ENCODE measurements at places on chromosomes 11 and 22.

DNA sequence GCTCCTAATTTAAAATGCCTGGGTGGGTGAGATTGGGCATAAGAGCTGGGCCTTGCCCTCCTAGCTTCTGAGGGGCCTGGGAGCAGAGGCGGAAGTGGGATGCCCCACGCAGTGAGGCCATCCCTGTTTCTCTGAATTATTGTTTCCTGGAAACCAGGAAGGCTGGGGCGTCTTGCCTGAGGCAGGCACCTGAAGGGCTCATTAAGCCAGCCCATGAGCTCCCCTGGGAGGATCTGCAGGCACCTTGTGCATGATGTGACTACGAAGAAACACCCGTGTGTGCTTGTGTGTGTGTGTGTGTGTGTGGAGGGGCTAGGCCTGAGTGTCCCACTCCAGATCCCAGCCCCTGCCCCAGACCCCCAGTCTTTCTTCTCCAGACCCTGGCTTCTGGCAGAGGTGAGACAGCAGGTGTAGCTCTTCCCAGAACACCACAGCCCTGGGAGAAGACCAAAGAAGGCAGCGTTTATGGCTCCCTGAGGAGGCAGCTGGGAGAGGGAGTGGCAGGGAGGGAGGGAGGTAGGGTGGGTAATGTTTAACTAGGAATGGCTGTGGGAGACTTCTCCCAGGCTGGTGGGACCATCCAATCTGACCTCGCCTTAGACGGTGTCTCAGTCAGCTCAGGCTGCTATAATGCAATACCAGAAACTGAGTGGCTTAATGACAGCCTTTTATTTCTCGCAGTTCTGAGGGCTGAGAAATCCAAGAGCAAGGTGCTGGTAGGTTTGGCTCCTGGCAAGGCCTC is 2.1 kb upstream of the BATF2 start:
- no peak for DNase-seq

DNA sequence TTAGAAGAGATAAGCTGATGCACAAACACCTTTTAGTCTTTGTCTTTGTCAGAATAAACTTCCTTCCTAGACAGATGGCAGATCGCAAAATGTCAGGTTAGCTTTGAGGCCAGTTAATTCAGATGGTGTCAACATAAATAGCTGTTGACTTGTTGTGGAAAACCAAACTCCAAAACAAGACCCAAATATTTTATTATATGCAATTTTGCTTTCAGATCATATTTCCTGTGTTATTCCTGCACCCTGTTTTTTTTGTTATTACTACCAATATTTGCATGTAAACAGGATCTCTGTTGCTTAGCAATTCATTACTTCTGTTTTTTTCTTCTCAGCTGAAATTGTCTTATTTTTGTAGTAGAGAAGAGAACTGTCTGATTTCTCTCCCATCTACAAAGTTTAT is 316.0 kb downstream of the ETS1 start:
- peak; percentile 76 for DNase-seq

DNA sequence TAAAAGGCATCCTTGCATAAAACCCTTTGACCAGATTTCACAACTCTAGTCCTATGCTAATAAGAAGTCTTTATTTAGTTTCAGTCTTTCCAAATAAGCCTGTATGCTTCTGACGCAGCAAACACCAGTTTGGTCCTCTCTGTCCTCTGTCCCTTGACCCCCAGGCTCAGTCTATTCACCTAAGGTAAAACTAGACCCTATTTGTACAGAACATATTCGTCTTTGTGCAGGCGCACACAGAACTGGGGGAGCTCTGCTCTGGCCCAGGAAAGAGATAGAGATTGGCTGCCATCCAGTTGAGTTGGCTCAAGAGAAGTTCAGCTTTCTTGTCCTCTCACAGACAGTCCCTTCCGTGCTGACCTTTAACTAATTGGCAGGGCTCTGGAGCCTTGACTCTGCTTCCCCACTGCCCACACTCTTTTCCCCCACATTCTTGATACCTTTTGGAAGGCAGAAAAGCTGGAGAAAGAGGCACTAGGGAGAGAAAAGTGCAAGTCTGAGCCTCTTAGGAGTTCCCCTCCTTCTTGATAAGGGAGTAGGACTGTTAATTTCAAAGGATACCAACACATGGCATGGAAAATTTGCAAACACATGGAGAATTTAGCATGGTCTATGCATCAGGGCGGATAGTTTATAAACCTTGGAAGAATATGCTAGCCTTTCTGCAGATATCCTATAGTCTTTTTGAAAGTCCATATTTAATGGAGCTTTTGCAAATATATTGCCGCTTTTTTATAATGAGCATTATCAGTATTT is 21.2 kb upstream of the PSMA1 start:
- DNase-seq, result no peak

GRCh38 chr11:110564676-110565356 is 135.1 kb downstream of the FDX1 start:
- DNase-seq, result no peak

DNA sequence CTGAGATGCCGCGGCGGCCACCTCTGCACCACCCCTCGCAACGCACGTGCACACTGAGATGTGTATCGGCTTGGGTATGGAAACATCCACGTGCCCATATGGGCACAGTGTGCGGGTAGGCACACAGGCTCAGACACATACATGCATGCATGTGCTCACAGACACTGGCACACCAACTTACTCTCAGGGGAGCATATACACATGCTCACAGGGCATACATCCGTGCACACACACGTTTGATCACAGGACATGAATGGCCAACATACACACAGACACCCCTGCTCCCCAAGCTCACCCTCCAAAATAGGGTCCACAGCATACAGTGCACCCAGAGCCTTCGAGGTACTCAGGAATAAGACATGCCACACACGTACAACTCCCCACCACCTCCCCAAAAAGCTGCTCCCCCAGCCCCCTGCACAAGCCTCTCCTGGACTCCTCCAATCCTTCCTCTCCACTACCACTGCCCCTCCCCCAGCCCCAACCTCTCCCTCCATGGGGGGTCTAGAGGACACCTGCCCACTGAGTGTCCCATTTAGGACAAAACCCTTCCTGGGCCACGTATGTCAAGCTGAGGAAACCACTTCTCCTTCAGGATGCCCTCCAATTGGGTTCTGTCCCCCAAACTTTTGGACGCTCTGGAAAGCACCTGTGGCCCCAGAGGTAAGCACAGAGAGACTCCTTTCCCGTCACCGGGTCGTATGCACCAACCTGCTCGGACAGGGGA is 53.1 kb downstream of the SLC22A12 start:
- DNase-seq, result no peak
